ENCODE measurements at places on chromosomes 2 and 18.

GRCh38 chr2:96524482-96525210 is 11.9 kb upstream of the ARID5A start:
- peak; percentile 45 for DNase-seq

- peak; percentile 84 for DNase-seq
Observed at GRCh38 chr18:49898421-49898820, 85.1 kb upstream of the ACAA2 start.

GRCh38 chr18:39190508-39190907 is 1624.9 kb upstream of the CELF4 start:
- DNase-seq: no peak

- DNase-seq: no peak
Observed at GRCh38 chr2:184780944-184781343, 182.6 kb downstream of the ZNF804A start.

DNA sequence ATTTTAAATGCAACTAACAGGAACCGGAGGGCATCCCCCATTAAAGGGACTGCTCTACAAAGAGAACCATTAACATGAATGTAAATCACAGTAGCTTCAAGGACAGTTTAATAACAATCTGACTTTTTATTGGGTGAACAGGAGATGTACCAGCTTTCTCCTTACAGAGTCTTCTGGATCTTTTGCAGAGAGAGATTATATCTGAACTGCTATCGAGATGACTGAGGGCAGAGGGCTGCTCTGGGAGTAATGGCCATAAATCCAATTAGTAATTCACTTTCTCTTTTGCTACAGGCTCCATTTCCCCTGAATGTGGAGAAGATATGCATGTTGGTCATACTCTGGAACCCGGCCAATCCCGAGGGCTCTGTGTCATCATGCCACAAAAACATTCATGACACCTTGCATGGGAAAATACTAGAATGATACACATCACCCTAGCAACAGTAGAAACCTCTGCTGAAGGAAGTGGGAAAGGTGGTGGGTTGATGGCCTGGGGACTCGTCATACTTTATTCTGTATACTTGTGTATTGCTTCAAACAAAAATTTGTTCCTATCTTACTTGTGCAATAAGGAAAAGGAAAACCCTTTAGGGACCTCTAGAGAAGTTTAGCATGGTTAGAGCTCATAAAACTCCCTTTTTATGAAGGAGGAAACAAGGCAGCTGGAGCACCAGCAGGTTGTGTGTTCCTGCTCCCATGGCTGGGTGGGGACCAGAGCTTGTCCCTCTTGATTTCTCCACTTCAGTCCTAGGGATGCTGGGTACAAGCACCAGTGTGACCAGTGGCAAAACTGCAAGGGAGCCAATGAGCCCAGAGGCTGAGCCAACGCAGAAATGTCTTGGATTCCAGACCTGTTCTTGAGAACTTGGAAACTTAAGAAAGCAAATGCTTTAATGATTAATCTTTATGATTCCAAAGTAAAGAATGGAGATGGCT is 26.0 kb downstream of the CTAGE1 start:
- DNase-seq: no peak

DNA sequence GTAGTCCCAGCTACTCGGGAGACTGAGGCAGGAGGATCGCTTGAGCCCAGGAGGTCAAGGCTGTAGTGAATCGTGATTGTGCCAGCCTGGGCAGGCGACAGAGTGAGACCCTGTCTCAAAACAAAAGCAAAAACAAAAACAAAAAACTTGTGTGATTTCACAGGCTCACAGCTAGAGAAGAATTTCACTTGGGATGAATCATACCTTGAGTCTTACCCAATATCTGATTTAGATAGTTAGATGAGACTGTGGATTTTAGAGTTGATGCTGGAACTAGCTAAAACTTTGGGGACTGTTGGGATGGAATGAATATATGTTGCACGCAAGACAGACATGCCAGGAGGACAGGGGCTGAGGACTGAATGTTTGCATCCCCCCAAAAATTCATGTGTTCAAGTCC is 4.4 kb downstream of the ANKRD29 start:
- DNase-seq: no peak
